ENCODE measurements at places on chromosomes 2 and 18.

DNA sequence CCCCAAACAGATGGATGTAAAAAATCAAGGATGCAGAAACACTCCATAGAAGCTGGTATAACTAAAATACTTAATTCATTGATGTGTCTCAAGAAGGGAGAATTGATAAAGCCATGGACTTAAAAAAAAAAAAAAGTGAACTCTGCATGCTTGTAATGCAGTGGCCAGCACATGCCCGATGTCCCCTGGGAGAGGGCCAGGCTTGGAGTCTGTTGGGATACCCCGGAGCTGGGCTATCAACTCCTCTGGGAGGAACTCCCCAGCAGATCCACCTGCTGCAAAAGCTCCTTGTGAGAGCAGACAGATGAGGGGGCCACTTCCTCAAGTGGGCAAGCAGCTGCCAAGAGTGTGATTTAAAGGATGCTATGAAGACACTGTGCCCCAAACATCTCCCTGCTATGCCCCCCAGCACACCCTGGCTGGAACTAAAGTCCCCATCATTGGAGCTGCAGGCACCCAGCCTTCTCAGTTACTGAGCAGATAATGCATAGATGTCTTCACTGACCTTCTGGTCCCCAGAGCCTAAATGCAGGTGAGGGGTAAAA is 311.5 kb upstream of the ID2 start:
- no peak for DNase-seq

GRCh38 chr2:188940171-188940570 is 34.0 kb upstream of the COL3A1 start:
- DNase-seq, result no peak

- DNase-seq, result no peak
Observed at GRCh38 chr18:33507019-33507418, 66.5 kb upstream of the CCDC178 start.

- DNase-seq, result no peak
Observed at GRCh38 chr2:15893085-15893484, 47.3 kb upstream of the MYCN start.

DNA sequence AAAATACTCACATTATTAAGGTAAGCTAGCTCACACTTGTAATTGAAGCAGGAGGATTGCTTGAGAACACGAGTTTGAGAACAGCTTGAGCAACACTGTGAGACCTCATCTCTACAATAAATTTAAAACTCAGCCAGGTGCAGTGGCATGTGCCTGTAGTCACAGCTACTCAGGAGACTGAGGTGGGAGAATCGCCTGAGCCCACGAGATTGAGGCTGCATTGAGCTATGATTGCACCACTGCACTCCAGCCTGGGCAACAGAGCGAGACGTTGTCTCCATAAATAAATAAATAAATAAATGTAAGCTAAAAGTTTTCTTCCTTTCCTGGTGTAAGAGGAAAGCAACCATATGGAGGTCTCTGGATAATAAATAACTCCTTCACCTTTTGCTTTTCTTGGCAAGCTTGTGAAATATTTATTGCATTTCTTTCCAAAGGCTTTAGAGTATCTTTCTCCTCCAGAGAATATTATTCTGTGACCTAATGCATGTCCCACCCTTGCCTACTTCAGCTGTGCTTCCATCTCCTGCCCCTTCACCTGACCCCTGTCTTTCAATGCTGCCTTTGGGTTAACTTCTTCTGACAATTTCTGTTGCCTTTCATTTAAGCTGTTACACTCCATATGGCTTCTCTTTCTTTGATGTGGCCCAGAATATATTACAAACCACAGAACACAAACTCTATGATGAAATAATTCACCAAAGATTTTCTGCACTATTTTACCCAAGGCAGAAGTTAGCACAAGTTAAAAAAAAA is 280.7 kb upstream of the RND3 start:
- DNase-seq, result no peak

DNA sequence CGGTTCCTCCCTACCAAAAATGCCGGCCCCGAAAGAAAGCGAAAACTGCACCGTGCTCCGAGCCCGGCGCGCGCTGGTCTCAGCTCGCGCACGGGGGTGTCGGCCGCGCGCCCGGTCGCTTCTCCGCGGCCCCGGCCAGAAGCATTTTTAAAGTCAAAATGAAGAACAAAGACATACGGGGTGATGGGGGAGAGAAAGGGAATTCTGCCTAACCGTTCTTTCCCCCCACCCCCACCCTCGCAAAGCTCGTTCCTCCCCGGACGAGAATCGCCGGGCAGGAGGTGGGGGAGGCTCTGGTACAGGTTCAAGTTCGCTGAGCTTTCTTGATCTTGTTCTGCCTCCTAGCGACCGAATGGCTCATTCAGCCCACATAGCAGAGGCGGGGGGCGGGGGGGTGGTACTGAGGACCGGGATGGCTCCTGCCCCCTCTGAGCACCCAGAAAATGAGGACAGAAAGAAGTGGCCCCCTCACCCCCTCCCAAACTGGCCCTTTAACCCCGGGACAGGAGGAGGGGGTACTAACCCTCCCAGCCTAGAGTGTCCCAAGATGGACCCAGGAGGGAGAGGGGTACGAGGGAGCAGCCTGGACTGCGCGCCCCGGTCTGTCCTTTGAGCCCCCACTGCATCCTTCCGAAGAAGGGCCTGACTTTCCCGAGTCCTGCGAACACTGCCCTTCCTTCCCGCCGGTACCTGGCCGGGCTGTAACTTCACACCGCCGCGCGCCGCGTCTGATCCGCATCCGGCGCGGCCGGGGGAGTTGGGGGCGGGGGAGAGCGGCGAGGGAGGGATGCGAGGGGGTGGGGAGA is 3.1 kb downstream of the BCL11A start:
- DNase-seq, result peak; percentile 85

DNA sequence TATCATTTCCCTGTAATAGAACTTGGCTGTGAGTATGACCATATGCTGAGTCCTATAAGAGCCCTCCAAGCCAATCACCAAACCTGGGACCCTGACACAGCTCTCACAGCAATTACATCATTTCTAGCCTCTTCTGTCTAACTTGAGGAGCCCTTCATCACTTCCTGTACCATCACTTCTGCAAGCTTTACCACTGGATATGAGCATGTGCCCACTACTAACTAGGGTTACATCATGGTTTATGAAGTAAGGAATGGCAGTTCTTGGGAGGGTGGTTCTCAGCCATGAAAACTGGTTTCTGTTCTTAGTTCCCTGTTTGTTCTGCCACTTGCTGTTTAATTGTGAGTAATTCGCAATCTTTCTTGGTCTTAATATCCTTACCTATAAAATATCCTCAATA is 31.0 kb upstream of the EPB41L3 start:
- peak; percentile 89 for DNase-seq

DNA sequence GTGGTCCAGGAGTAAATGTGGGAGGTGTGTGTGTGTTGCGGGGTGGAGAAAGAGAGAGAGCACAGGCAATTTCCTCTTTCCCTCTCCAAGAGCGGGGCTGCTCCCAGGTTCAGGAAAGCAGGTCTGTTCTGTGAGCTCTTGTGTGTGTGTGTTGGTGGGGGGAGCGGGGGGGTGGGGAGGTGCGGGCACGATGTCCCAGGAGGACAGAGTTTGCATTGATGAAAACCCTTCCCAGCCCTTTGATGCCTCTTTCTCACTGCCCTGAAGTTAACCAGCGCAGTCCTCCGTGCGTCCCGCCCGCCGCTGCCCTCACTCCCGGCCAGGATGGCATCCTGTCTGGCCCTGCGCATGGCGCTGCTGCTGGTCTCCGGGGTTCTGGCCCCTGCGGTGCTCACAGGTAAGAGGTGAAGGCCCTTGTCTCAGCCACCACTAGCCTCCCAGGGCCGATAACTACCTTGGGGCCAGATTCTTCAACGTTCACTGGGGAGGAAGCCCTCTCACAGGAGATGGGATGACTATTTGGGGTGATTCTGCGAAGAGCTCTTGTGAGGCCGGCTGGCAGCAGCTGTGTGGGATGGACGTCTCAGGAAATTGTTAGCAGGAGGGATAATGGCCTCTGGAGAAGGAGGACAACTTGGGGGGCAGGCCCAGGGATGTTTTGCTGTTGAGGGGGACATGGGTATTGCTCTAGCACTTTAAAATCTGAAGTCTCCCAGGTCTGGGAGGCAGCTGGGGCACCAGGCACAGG is at the start of gene SNORC:
Gene SNORC (plus strand): TSS at position 247 of the 748 bp plus-strand sequence. CDS start 78 bp downstream, at position 325.
- DNase-seq, result no peak

DNA sequence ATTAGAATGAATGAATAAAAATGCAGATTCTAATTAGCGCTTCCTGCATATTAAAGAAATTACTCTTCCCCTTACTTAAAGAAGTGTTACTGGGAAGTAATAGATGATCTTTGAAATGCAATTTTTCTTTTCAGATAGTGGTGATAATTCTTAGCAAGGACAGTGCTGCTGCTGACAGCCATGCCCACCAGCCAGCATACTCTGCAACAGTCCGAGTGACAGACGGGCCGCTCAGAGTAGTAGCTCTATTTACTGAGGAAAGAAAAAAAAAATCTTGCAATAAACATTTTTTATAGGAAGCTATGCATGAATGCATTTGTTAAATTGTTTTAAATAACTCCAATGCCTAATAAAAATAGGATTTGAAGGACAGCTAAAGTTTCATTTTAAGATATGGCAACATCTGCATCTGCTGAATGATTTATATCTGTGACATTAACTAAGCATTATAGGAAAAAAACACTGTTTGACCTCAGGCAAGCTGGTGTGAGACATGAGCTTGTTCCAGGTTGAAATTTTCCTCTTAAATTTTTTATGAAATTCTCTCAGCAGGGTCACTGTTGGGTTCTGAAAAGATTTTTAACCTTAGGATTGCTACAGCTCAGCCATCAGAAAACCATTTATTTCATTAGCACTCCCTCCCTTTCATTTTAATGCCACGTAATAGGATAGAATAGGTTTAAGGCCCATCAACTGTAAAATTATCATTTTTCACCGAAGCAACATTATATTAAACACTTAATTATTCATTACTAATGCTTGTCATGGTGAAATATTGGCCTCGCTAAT is 393.8 kb downstream of the DCDC2C start:
- no peak for DNase-seq

DNA sequence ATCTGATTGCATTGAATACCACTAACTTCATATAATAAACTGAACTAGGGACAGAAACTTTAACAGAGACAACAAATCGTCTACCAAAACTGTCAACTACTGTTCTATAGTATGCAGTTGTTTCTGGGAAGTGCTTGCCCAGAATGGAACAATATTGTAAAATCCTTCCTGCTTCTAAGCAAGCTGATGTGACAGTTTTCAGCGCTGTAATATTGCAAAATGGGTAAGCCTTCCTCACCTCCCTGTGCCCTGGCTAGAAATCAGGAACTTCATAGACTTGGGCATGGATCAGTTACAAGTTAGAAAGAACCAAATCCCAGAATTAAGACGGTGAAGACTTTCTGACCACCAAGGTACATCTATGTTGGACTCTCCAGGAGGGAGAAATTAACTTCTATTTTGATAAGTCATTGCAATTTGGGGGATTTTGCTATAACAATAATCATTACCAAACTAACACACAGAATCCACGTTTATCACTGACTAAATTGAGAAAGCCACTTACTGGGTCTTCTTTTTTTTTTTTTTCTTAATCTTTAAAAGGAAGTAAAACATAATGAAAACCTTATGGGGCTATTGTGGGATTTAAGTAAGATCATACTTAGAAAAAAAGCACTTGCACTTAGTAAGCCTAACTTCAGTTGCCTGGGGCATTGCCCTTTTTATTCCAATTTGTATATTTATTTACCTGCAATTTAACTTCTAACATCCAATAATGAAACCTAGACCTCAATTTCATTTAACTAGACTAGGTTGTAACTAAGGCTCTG is 261.5 kb downstream of the TRIB2 start:
- peak; percentile 58 for DNase-seq

DNA sequence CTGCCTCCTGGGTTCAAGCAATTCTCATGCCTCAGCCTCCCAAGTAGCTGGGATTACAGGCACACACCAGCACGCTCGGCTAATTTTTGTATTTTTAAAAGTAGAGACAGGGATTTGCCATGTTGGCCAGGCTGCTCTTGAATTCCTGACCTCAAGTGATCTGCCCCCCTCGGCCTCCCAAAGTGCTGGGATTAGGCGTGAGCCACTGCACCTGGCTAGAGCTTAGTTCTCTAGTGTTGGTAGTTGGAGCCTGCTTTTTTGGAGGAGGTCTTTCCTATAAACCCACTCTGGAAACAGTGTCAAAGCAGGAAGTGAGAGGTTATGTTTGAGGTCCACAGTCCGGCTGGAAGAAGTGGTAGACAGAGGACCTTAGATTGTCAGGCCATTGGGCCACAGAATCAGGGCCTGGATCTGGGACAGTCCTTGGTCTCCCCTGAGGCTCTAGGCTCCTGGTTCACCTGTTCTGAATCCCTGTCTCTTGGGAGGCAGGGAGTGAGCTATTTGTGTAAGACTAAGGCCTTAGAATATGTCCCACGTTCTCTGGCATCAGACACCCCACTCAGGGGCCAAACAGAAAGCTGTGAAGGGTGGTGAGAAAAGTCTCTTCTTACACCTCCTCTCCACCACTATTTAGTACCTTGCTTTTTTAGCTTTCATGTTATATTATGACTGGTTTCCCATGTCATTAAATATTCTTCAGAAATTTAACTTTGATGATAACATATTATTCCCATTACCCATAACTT is 34.5 kb downstream of the PCBP1 start:
- no peak for DNase-seq

- DNase-seq, result no peak
Observed at GRCh38 chr2:206805887-206806607, 40.6 kb downstream of the FASTKD2 start.

- peak; percentile 10 for DNase-seq
Observed at GRCh38 chr2:100780203-100781008, 39.5 kb upstream of the NPAS2 start.

GRCh38 chr2:11729362-11730212 is 16.8 kb upstream of the LPIN1 start:
- no peak for DNase-seq

GRCh38 chr2:105788670-105789290 is 44.1 kb downstream of the NCK2 start:
- no peak for DNase-seq

DNA sequence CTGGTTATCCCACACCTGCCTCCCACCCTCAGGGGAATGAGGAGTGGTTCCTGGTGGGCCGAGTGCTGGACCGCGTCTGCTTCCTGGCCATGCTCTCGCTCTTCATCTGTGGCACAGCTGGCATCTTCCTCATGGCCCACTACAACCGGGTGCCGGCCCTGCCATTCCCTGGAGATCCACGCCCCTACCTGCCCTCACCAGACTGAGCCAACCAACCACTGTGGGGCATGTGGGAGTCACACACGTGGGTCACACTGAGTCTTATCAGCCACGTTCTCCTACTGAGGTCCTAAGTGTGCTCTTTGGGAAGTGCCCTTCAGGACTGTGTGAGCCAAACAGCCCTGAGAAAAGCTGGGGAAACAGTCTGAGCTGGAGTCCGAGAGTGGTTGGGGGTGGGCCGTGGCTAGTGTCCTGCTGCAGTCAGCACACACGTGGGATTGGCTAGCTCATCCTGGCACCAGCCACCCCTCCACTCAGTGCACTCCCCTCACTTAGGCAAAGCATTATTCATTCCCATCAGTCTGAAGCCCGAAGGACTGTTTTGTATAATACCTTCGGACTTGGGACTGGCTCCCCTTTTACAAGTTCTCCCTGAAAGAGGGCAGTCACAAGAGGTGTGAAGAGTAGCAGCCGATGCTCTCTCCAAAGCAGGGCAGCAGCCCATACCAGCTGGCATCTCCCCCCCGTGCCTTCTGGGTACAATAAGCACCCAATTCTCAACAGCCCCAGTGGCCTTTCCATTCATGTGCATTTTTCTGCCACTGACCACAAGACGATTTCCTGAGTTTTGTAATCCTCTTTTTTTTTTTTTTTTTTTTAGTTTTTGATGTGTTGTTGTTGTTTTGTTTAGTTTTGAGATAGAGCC is 4.6 kb downstream of the TIGD1 start:
- no peak for DNase-seq

- no peak for DNase-seq
Observed at GRCh38 chr18:54263904-54264336, 5.4 kb upstream of the POLI start.

Data from inflammatory macrophage treated with lipopolysaccharide for 1 hour (primary cell).